ENCODE measurements at places on chromosomes 6 and 20.

DNA sequence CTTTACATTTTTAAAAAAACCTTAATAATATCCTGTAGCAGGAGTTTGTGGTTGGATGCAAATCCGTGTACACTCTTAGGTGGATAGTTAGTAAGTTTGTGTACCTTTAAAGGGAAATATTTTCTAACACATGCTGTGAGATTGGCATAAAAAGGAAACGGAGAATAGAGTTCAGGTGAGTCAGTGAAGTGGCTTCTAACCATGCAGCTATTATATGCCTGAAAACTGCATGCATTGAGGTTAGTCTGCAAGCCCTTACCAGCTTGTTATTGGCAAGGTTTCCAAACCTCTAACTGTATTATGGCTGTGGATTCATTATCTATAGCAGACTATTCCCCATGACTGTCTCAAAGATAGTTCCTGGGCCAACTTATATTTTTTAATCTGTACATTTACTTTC lies 420.6 kb upstream of the MMS22L start:
- H3K27me3 ChIP-seq, result no peaks in the 10 kb centered on the region
- H3K27ac ChIP-seq, result no peak overlapping the region
- H3K36me3 ChIP-seq, result no peaks in the 10 kb centered on the region
- H3K4me1 ChIP-seq, result no peaks in the 10 kb centered on the region
- no peak overlapping the region for H3K4me3 ChIP-seq
- DNase-seq, result no peak

GRCh38 chr6:77145244-77145643 lies 318.0 kb downstream of the HTR1B start:
- H3K4me3 ChIP-seq, result no peak overlapping the region
- no peaks in the 10 kb centered on the region for H3K4me1 ChIP-seq
- no peak overlapping the region for H3K27ac ChIP-seq
- no peak for DNase-seq
- H3K27me3 ChIP-seq, result no peaks in the 10 kb centered on the region

DNA sequence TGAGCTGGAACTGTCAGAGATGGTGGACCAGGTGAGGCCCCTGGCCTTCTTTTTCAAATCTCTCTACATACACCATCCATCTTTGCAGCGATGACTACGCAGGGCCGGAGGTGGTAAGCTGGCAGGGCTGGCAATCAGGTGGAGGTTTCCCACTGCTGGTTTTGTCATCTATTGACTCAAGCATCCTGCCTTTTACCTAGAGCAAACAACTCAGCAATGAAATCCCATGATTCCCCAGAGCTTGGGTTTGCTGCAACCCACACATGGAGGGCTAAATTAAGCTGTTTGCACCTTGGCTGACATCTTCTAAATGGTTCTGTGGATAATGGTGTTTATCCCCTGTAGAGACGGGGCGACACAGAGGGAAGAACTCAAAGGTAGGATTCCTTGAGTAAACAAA lies 170.2 kb downstream of the SCP2D1 start:
- DNase-seq, result no peak
- H3K27ac ChIP-seq, result no peak overlapping the region
- no peaks in the 10 kb centered on the region for H3K36me3 ChIP-seq
- H3K4me3 ChIP-seq, result no peak overlapping the region
- H3K4me1 ChIP-seq, result no peaks in the 10 kb centered on the region
- H3K27me3 ChIP-seq, result no peaks in the 10 kb centered on the region

GRCh38 chr6:20564777-20565176 lies 30.5 kb downstream of the CDKAL1 start:
- peaks cover 9% of the 10 kb centered on the region for H3K4me1 ChIP-seq
- no peak overlapping the region for H3K4me3 ChIP-seq
- no peaks in the 10 kb centered on the region for H3K27me3 ChIP-seq

GRCh38 chr6:41584668-41585205 lies 38.6 kb downstream of the FOXP4 start:
- peaks cover 9% of the 10 kb centered on the region for H3K4me1 ChIP-seq
- no peak overlapping the region for H3K27ac ChIP-seq
- no peaks in the 10 kb centered on the region for H3K27me3 ChIP-seq

- no peaks in the 10 kb centered on the region for H3K4me1 ChIP-seq
- no peak for DNase-seq
- peaks cover 5% of the 10 kb centered on the region for H3K27me3 ChIP-seq
Observed at GRCh38 chr6:75147512-75147911, 58.3 kb downstream of the COL12A1 start.

- H3K27ac ChIP-seq, result no peak overlapping the region
- H3K36me3 ChIP-seq, result no peaks in the 10 kb centered on the region
- DNase-seq, result no peak
- H3K4me3 ChIP-seq, result no peak overlapping the region
- no peaks in the 10 kb centered on the region for H3K4me1 ChIP-seq
Observed at GRCh38 chr20:48217190-48217589, 431.9 kb upstream of the SULF2 start.

GRCh38 chr6:164744301-164744700 lies 565.1 kb downstream of the C6orf118 start:
- no peaks in the 10 kb centered on the region for H3K36me3 ChIP-seq
- H3K27me3 ChIP-seq, result no peaks in the 10 kb centered on the region
- no peak overlapping the region for H3K4me3 ChIP-seq

DNA sequence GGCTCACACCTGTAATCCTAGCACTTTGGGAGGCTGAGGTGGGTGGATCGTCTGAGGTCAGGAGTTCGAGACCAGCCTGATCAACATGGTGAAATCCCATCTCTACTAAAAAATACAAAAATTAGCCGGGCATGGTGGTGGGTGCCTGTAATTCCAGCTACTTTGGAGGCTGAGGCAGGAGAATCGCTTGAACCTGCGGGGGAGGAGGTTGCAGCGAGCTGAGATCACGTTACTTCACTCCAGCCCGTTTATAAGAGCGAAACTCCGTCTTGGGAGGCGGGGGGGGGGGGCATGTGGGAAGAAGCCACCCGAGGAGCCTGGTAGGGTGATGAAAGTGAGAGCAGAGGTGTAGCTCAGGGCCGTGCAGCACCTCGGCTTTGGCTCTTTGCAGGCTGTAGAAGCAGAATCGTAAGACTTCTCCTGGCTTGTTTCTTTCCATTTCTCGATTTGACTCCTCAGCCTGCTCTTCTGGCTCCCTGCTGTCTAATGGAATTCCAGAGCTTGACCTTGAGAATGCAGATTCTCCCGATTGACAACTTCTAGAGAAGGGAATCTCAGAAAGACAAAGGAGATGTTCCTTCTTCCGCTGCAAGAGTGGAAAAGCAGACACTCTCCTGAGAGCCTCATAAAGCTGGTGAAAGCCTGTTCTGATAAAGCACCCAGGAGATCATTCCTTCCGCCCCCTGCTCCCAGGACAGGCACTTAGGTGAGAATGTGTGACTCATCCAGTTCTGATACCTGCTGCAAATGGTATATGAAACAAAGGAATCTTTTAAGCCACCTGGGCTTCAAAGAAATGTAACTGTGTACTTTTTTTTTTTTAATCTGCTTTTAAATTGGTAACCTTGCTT lies 26.0 kb upstream of the PPP1R16B start:
- no peak overlapping the region for H3K4me3 ChIP-seq
- no peaks in the 10 kb centered on the region for H3K4me1 ChIP-seq
- H3K27ac ChIP-seq, result no peak overlapping the region
- H3K36me3 ChIP-seq, result peaks cover 10% of the 10 kb centered on the region

DNA sequence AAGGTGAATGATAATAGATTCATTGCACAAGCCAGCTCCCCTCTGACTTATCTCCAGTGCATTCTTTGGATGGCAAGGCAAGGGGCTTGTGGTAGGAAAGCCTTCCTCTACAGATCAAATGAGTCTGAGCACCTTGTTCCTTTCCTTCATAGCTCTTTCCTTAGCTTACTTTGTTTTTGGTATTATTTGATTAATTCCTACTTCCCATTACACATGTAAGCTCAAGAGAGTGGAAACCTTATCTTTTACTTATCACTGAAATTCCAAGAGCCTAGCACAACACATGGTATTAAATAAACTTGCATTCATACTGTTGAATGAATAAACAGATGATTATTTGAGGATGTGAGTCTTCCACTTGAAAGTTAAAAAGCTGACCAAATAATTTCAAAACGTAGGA lies 41.7 kb downstream of the FRK start:
- H3K4me1 ChIP-seq, result peaks cover 42% of the 10 kb centered on the region
- no peaks in the 10 kb centered on the region for H3K27me3 ChIP-seq
- no peaks in the 10 kb centered on the region for H3K36me3 ChIP-seq
- peak overlapping the region; percentile 40 for H3K4me3 ChIP-seq
- H3K27ac ChIP-seq, result peak overlapping the region; percentile 2

GRCh38 chr6:125192610-125192930 lies 39.0 kb downstream of the TPD52L1 start:
- no peaks in the 10 kb centered on the region for H3K4me1 ChIP-seq
- H3K27ac ChIP-seq, result no peak overlapping the region
- H3K36me3 ChIP-seq, result no peaks in the 10 kb centered on the region
- DNase-seq, result no peak
- no peak overlapping the region for H3K4me3 ChIP-seq

GRCh38 chr20:15319439-15319838 lies 982.0 kb upstream of the FLRT3 start:
- H3K27me3 ChIP-seq, result no peaks in the 10 kb centered on the region
- no peak overlapping the region for H3K4me3 ChIP-seq
- peaks cover 9% of the 10 kb centered on the region for H3K36me3 ChIP-seq
- no peak overlapping the region for H3K27ac ChIP-seq
- DNase-seq, result no peak
- peaks cover 76% of the 10 kb centered on the region for H3K4me1 ChIP-seq

DNA sequence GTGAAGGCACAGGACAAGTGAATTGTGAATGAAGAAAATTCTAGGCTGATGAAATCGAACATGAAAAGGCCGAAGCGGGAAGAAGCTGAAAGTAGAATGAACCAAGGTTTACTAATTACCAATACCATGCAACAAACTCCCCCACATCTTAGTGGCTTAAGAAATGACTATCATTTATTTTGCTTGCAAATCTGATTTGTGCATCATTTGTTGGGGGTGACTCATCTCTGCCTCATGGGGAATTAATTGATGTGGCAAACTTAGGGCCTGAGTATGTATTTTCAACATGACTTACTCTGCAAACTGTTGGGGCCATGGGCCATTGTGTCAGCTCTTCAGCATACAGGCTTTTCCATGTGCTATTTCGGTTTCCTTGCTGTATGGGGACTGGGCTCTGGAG lies 26.8 kb downstream of the PPP1R14C start:
- H3K27me3 ChIP-seq, result no peaks in the 10 kb centered on the region
- DNase-seq, result no peak
- no peaks in the 10 kb centered on the region for H3K36me3 ChIP-seq

- no peak for DNase-seq
- H3K27me3 ChIP-seq, result no peaks in the 10 kb centered on the region
- no peak overlapping the region for H3K4me3 ChIP-seq
- peaks cover 20% of the 10 kb centered on the region for H3K36me3 ChIP-seq
- peaks cover 2% of the 10 kb centered on the region for H3K4me1 ChIP-seq
Observed at GRCh38 chr6:36904114-36904513, 18.4 kb downstream of the C6orf89 start.

DNA sequence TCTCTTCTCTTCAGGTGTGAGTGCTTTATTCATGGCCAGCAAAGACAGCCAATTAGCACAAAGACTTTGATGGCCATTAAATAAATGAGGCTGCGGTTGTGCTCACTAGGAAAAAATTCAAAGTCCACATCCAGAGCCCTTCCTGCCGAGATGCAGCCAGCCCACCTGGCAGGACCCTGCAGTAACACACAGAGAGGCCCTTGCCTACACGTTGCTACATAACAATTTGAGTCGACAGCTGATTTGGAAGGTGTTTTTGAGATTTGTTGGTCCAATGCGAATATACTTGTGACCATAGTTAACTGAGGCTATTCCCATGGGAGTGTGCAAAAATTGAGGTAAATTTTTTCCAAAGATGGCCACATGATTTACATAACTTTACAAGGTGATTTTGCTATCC lies 605.4 kb upstream of the HTR1E start:
- no peak overlapping the region for H3K27ac ChIP-seq
- DNase-seq, result no peak
- no peaks in the 10 kb centered on the region for H3K4me1 ChIP-seq
- H3K4me3 ChIP-seq, result no peak overlapping the region
- no peaks in the 10 kb centered on the region for H3K27me3 ChIP-seq

- peak; percentile 11 for DNase-seq
- no peak overlapping the region for H3K27ac ChIP-seq
- peaks cover 95% of the 10 kb centered on the region for H3K27me3 ChIP-seq
- H3K4me3 ChIP-seq, result peak overlapping the region; percentile 87
- peaks cover 66% of the 10 kb centered on the region for H3K4me1 ChIP-seq
Observed at GRCh38 chr6:5996714-5997419, 9.9 kb downstream of the NRN1 start.

DNA sequence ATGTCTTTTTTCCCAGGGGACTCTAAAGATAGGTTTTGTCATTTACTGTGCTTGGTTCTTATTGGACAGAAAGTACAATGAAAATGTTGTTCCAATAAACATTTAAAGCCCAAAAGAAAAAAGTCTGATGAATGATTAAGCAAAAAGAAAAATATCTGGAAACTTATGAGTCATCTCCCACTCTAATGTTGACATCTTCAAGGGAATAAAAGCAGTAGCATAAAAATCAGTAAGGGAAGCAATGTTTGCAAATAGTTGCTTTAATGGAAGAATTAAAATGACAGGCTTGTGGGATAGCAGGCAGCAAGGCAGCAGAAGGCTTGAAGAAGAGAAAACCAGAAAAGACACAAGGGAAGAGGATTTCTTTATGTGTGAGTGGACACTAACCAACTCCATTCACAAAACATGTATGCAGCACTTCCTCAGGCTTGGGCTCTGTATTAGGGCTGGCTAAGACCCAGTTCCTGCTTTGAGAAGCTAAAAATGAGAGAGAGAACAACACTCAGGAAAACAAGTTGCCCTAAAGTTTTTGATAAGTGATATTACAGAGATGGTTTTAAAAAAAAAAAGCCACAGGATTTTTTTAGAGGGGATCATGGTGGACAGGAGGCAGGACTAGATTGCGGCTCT lies 263.2 kb upstream of the NT5E start:
- H3K4me1 ChIP-seq, result no peaks in the 10 kb centered on the region
- no peaks in the 10 kb centered on the region for H3K36me3 ChIP-seq
- no peaks in the 10 kb centered on the region for H3K27me3 ChIP-seq
- no peak overlapping the region for H3K27ac ChIP-seq
- no peak overlapping the region for H3K4me3 ChIP-seq
- DNase-seq, result no peak

DNA sequence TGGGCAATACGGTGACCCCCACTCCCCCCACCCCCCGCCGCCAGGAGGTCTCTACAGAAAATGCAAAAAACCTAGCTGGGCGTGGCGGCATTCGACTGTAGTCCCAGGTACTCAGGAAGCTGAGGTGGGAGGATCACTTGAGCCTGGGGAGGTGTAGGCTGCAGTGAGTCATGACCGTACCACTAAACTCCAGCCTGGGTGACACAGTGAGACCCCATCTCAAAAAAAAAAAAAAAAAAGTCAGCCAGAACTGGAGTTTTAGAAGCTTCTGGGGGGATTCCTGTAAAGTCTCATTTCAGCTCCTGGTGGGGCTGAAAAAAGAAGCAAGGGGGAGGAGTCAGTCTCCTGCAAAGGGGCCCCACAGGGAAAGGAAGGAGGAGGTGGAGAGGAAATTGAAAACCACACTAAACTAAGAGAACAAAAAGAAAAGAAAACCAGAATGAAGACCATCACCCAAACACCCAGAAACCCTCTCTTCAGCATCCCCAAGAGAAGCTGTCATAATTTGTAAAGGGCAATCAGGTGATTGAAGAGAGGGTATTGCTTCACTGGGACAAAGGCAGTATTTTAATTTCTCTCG lies 50.4 kb downstream of the NOL4L start:
- peaks cover 40% of the 10 kb centered on the region for H3K4me1 ChIP-seq
- no peaks in the 10 kb centered on the region for H3K36me3 ChIP-seq
- no peak for DNase-seq
- H3K27me3 ChIP-seq, result no peaks in the 10 kb centered on the region
- H3K27ac ChIP-seq, result peak overlapping the region; percentile 94

- H3K4me3 ChIP-seq, result no peak overlapping the region
- no peaks in the 10 kb centered on the region for H3K4me1 ChIP-seq
- H3K27ac ChIP-seq, result no peak overlapping the region
- H3K36me3 ChIP-seq, result peaks cover 18% of the 10 kb centered on the region
- no peak for DNase-seq
- H3K27me3 ChIP-seq, result no peaks in the 10 kb centered on the region
Observed at GRCh38 chr6:1832844-1833787, 223.4 kb downstream of the FOXC1 start.

Measured in naive B cell (primary cell).